ENCODE measurements at places on chromosomes 2 and 18.

- DNase-seq = no peak
Measured at GRCh38 chr2:222483513-222484039, 59.2 kb downstream of the SGPP2 start.

DNA sequence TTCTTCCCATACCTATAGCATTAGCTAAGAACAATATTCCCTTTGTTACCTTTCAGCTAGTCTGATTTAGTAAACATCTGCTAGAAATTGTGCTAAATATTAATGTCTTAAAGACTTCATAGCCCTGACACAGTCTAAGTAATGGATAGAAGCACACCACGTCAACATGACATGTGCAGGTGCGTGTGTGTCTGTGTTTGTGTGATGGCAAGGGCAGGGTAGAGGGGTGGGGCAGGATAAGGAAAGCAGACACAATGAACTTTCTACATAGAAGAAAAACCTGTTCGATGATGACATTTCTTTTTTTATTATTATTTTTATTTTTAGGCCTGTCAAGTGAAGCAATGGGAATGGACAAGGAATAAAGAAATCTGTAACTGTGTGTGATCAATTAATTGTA lies 223.3 kb downstream of the NOL4 start:
- no peak for DNase-seq

DNA sequence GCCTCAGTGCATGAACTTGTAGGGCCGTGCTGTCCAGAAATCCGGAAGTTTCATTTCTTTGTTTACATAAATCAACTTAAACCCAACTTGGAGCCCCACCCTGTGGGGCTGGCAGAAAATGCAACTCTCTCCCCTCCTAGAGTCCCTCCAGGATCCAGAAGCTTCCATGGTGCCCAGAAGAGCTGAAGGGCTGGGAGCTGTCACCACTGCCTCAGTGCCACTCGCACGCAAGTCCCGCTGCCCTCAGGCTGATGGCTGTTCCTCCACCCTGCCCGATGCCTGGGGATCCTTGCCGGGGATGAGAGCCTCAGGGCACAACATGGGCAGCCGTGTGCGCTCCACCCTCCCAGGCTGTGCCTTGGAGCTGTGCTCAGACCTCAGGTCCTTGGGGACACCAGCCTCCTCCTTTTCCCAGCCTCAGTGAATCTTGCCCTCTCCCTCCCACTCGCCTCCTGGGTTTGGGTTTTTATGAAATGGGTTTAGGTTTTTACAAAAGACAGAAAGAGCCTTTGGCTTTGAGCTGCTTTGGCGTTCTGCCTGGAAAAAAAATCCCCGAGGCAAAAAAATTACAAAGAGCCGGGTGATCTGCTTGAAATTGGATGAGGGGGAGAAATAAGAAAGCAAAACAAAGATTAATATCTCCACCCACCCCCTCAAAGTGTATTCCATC lies 155.2 kb downstream of the TWIST2 start:
- no peak for DNase-seq

- DNase-seq = no peak
Measured at GRCh38 chr2:66509326-66509811, 74.4 kb downstream of the MEIS1 start.

DNA sequence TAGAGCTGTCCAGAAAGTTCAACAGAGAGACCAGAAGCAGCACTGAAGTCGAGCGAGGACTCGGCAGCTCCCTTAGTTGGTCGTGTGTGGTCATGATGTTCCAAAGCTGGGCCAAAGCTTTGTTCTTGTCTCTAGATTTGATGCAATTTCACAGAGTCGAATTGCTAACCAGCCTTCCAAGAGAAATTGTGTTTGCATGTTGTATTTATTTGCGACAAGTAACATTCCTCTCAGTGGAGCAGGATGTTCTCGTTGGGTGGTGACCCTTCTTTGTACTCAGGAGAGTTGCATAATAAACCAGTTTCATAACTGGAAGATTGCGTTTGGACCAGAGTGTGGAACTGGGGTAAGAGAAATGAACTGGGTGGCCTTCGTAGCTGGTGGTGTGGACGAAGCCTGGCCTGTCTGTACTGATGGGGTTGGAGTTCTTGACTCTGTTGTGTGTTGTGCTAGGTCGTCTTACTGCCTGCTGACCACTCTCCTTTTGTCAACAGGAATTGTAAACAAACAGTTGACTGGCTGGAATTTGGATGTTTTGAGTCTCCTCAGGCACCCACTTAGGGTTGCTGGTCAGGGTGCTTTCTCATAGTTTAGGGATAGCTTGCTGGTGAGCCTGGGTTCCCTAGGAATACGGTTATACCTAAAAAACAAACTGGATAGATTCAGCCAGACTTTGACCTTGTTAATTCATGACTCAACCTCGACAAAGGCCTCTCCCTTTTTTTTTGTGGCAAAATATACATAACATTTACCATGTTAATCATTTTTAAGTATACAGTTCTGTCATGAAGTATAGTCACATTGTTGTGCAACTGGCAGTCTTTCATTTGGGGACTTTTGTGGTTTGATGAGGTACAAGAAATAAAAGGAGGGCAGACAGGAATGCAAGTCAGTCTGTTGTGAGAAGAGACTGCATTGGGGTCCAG lies 28.9 kb upstream of the TOGARAM2 start:
- DNase-seq = no peak

DNA sequence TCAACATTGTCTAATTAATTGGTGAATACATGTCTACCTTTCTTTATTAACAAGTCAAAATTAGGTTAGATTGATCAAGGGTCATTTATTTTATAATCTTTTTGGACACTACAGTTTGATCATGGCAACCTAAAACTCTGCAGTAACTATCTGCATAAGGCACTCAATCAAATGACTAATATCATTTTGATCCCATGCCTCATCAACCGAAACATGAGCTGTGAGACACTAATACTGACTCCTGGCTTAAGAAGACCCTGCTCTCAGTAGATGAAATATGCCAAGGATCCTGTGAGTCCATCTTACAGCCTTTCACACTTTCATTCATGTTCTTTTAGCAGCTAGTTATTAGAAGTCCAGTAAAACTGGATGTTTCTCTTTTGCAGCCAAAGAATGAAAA lies 169.4 kb upstream of the CAVIN2 start:
- DNase-seq = no peak

DNA sequence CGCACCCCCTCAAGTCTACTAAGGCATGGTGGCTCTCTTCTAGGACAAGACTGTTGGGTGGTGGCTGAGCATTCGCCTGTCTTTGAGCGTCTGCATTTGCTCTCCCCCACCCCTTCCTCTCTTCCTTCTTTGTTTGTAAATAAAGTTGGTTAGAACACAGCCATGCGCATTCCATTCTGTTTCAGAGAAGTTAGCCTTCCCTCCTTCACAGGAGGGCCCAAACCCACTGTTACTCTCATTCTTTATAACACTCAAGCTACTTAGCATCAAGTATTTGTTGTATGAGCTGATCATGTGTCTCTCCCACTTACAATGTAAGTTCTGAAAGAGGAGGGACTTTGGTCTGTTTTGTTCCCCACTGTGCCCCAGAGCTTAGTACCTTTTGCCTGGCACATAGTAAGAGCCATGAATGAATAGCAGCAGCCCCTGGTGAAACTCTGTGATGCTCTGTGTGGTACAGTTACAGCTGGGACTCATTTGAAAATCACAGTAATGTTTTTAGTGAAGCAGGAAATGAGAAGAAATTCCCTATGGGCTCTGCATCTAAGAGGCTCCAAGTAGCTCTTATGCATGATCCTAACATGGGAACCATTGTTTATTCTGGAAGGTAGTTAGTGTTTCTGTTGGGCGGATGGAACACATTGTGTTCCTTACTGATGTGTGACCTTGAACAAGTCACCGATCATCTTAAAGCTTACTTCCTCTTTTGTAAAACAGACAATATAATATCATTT lies 7.7 kb downstream of the MGAT5 start:
- DNase-seq = no peak

DNA sequence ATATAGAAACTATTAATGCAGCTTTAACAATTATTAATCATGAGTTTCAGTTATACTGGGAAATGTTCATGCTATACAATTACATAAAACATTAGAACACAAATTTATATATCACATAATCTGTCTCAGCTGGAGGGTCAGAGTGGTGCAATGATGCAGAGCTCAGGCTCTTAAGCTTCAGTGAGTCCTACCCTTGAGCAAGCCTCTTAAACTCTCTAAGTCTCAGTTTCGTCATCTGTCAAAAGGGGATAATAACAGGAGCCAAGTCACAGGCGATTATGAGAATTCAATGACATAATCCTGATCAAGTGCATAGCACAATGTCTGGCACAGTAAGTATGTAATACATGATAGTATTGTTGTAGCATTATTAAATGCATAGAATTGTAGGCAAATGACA lies 46.0 kb downstream of the LAMA1 start:
- DNase-seq = no peak

- DNase-seq = no peak
Measured at GRCh38 chr18:140670-141266, 17.6 kb upstream of the USP14 start.

DNA sequence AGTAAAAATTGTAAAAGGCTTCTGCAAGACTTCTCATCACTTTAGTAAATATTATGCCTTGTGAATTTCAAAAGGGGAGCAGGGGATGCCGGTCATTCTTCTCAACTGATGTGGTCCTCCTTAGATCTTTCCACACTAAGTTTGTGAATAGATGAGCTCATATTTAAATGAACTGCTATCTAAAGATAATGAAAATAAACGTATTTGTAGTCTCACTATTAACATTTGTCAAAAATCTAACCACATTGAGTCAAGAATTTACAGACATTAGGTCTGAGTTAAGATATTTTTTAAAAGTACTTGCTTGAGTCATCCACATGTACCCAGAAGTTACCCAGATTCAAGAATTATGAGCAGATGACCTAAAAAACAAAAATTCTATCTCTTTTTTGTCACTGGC lies 6.5 kb downstream of the PRPF40A start:
- no peak for DNase-seq

GRCh38 chr2:11103984-11104793 lies 51.1 kb upstream of the SLC66A3 start:
- peak; percentile 43 for DNase-seq

GRCh38 chr2:190213441-190214335 lies 105.9 kb downstream of the HIBCH start:
- no peak for DNase-seq

- DNase-seq = no peak
Measured at GRCh38 chr2:239688122-239688681, 287.4 kb upstream of the HDAC4 start.

GRCh38 chr2:28594000-28594331 lies 98.1 kb downstream of the PLB1 start:
- no peak for DNase-seq

GRCh38 chr2:49289711-49290110 lies 135.4 kb upstream of the FSHR start:
- DNase-seq = no peak
